Effector memory CD8-positive, alpha-beta T cell (primary cell): ENCODE measurements at places on chromosomes 12 and 14.

DNA sequence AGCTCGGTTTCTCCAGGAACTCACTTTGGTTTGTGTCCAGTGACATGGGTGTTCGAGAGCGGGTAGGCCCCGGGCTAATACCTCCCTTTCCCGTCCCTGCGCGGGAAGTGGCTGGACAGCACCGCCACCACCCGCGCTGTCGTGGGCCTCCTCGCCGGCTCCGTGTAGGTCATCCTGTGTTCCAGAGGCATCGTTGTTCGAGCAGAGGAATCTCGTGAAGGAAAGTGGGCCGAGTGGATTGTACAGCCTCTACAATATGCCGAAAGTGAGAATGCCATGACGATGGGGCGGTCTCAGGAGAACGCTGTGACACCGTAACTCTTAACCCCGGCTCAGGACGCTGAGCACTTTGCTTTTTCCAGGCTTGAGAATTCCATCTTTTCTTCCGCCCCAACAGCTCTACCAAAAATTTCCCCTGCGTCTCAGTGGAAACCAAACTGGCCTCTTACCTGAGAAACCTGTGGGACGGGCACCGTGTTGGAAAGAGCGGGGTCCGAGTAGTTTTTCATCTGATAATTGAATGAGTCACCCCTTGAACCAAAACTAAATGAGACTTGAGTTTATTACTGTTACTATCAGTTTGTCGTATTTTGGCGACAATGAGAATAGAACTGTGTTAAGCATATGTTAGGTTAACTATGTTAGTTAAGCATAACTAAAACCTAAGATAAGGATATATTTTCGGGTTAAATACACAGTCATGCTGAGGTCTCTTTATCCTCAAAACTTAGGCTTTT, 510 bp downstream of the EIF2S1 start:
- DNase-seq, result no peak

GRCh38 chr12:131589221-131589897, 121.5 kb upstream of the SFSWAP start:
- DNase-seq, result no peak

- no peak for DNase-seq
Observed at GRCh38 chr12:7058163-7058845, 2.2 kb upstream of the C1S start.

DNA sequence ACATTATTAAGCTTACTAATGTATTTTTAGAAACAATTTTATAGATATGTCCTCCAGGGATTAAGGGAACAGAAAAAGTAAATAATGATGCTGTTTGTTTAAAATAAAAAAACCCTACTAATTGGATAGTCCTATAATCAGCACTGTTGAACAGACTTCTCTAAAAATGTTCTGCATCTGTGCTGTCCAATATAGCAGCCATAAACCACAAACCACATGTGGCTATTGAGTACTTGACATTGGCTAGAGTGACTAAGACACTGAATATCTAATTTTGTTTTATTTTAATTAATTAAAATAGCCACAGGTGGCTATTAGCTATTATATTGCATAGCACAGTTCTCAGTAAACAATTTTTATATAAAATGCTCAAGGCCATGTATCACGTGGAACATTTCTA, 210.4 kb downstream of the DPY19L2 start:
- no peak for DNase-seq

- no peak for DNase-seq
Observed at GRCh38 chr12:122668268-122668667, 34.9 kb downstream of the HCAR2 start.

- DNase-seq, result no peak
Observed at GRCh38 chr14:42374332-42374731, 767.7 kb downstream of the LRFN5 start.

GRCh38 chr14:63343878-63344277, 25.1 kb upstream of the GPHB5 start:
- DNase-seq, result no peak

DNA sequence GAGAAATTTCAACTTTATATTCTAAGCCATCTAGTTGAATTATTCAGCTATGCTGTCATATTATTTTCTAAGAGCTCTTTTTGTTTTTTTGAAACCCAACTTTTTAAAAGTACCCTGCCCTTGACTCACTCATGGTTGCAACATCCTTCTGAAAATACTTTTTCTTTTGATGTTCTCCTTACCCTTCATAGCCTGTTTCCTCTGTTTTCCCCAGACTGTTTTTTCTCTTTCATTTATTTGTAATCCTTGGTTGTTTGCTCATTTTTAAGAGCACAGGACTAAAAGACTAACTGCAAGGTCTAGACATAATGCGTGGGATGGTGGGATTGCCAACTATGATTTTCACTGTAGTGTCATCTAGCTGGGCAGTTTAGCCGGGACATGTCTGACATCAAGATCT, 21.2 kb upstream of the CDKL1 start:
- no peak for DNase-seq

DNA sequence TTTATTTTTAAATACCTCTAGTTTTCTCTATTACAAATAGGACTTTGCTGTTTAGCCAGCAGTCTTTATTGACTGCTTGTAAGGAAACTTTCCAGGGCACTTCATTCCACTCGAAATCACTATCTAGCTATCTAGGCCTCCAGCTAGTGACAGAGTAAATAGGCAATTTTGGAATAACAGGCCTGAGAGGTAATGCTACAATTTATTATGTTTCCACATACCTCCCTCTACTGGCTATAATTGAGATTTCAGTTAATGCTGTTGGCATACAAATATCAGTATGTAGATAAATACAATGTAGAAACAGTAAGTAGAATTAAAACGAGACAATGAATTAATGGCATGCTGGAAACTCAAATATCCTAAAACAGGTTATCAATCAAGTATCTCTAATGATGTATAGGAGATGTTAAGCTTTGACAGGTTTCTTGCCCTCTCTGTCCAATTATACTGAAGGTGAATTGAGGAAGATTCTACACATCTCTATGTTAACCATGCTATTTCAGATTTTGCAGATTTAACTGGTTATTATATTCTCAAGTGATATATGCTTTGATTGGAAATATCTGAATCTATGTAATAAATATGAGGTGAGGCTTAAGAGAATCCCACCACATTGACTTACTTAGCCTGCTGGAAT, 7.2 kb downstream of the DTD2 start:
- no peak for DNase-seq

DNA sequence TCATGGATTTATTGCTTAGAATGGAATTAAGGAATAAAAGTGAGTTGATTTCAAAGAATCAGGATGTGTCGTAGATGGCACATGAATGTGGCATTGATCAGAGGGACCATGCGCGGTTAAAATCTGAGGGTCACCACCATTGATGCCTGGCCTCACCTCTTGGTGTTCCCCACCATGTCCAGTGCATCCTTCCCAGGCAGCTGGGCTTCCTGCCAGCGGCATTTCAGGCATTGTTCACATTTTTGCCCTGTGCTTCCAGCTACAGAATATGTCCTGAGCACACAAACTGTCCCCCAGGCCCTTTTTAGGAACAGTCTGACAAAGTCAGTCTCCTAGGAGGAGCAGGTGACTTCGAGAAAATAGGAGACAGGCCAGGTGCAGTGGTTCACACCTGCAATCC, 42.0 kb upstream of the TSPAN9 start:
- DNase-seq, result no peak

- DNase-seq, result no peak
Observed at GRCh38 chr12:110367181-110367864, 36.2 kb downstream of the ANAPC7 start.
